ENCODE measurements at places on chromosomes 4 and X. TPM values are rescaled to one million over a fixed set of nuclear protein-coding genes. Genes with fewer than 3 reads are reported as not detected.

GASK1B gene
- total RNA-seq = 2.6 TPM

PDE5A gene
- 7.6 TPM for total RNA-seq

ADH6 gene
- total RNA-seq = not detected

KLHL13 gene
- 10.7 TPM for total RNA-seq

PAGE5 gene
- not detected for total RNA-seq

FAM149A gene
- 22.9 TPM for total RNA-seq

VEGFC gene
- total RNA-seq = 5.0 TPM

KDR gene
- 1.3 TPM for total RNA-seq

UGT2B15 gene
- total RNA-seq = not detected

CXorf38 gene
- 23.2 TPM for total RNA-seq

KLHL15 gene
- total RNA-seq = 4.6 TPM

SH2D1A gene
- not detected for total RNA-seq

CPLX1 gene
- not detected for total RNA-seq

GAGE12H gene
- total RNA-seq = not detected

XKRX gene
- 0.04 TPM for total RNA-seq

NPY1R gene
- 1.7 TPM for total RNA-seq

DRP2 gene
- total RNA-seq = 0.55 TPM

CPZ gene
- total RNA-seq = 0.67 TPM

ERAS gene
- not detected for total RNA-seq

RWDD4 gene
- 17.6 TPM for total RNA-seq

TMPRSS11E gene
- total RNA-seq = not detected

AR gene
- total RNA-seq = 0.25 TPM

HPF1 gene
- total RNA-seq = 36.1 TPM

ZCCHC12 gene
- total RNA-seq = not detected

POU3F4 gene
- total RNA-seq = 0.55 TPM

ZNF157 gene
- total RNA-seq = 0.63 TPM

GAB3 gene
- 0.82 TPM for total RNA-seq

XPNPEP2 gene
- total RNA-seq = not detected

KLHL2 gene
- 12.9 TPM for total RNA-seq

TAF7L gene
- total RNA-seq = 0.33 TPM

FHIP1A gene
- total RNA-seq = 10.0 TPM

HAND2 gene
- total RNA-seq = not detected

TMSB15C gene
- total RNA-seq = 8.8 TPM

NDST4 gene
- not detected for total RNA-seq

ARMCX4 gene
- 1.8 TPM for total RNA-seq

DMRTC1B gene
- not detected for total RNA-seq

CXCL9 gene
- not detected for total RNA-seq
